Activated T-cell treated with anti-CD3 and anti-CD28 coated beads, Interleukin-2, amount 50 U/mL, for 48 hours (primary cell): ENCODE measurements at places on chromosomes 6 and 20.

DNA sequence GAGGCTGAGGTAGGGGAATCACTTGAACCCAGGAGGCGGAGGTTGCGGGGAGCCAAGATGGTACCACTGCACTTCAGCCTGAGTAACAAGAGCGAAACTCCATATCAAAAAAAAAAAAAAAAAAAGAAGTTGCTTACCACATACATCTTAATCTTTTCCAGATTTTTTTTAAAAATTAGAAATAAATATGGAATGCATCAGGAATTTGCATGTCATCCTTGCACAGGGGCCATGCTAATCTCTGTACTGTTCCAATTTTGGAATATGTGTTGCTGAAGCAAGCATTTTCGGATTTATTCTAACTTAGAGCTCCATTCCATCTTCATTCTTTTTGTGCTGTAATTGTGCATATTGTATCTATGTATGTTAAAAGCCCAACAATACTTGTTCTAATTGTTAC is 62.5 kb downstream of the TRPC4AP start:
- DNase-seq, result no peak

GRCh38 chr6:33817489-33817888 is 13.7 kb upstream of the MLN start:
- no peak for DNase-seq

DNA sequence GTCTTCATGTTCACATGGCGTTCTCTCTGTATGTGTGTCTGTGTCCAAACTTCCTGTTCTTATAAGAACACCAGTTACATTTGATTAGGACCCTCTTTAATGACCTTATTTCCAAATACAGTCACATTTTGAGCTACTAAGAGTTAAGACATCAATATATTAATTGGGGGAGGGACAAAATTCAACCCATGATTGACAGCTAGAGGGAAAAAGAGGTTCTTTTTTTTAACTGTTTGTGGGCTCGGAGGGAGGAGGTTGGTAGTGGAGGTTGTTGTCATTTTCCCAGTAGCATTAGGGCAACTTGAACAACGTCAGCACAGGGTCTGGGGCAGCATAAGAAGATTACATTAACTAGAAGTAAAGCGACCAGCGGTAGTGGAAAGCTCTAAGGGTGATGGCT is 2.3 kb upstream of the GMDS start:
- DNase-seq, result no peak

DNA sequence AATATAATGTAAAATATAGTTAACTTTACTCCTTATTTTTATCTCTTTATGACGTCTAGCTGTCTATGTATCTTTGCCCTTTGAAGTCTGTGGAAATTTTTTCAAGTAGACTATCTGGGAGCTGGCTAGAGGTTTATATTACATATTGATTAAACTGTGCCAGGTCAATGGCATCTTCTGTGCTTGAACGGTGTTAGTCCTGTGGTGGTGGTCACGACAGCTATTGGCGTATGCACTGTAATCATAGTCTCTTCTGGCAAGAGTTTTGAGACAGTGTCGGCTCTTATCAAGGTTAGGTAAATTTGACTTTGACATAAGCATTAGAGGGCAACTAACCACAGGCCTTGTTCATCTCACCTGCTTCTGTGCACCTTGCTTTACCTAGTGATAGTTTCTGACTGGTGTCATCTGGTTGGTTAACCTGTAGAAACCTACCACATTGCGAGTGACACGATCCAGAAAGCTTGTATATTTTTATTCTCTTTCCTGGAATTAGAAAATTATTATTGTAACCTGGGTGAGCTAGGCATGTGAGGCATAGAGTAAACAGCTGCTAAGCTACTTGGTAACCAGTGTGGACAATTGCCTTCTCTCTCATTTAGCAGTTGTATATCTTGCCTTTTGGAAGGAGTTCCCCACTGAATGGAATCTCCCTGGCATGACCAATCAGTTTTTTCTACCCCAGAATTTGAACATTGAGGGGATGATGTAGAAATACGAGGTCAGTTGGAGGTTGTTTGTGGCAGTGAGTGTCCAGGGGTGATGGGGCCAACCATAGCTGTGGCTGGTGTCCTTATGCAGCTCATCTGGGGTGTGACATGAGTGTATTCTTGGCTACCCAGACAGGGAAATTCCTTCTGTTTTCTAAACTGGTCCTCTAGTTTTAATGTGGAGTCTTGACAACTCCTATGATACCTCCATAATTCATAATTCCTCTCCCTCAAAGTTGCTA is 45.9 kb downstream of the SH3BGRL2 start:
- DNase-seq, result no peak

DNA sequence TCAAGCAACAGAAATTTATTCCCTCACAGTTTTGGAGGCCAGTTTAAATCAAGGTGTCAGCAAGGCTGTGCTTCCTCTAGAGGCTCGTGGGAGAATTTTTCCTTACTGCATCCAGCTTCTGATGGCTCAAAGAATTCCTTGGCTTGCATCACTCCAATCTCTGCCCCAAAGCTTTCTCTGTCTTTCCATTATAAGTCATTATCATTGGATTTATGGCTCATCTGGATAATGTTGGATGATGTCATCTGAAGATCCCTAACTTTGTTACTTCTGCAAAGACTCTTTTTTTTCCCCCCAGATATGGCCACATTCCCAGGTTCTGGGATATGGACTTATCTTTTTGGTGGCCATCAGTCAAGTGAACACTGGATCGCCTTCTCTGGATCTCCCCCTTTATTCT is 146.3 kb upstream of the B3GAT2 start:
- no peak for DNase-seq

DNA sequence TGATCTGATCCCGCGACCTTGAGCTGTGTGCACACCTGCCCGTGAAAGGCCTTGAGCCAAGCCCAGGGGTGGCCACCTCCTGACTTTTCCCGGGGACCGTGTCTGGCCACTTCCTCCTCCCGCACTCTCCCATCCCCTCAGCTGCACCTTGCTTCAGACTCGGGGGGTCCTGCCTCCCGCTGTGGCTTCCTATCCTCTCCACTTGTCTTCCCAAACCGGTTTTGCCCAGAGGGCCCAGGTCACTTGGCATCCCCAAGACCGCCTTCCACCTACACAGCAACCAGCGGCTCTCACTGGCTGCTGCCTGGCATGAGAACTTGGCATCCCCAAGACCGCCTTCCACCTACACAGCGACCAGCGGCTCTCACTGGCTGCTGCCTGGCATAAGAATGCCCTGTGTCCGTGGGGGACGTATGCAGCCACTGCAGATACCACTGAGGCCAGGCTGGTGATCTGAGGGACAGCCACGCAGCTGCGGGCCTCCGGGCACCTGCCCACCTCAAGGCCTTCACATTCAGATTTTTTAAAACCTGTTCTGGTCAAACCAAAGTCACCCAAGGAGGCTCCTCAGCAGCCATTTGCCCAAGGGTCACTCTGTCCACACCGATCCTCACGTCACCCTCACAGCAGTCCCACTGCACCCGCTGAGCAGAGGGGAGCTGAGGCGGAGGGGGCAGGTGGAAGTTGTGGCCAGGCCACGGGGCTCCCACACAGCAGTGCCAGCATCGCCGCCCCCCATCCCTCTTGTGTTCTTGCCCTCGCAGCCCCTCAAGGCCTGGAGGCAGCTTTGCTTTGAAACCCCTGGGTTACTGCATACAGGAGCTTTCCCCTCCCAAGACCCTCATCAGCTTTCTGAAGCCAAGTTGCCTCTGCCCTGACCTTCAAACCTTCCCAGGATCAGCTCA is 245.5 kb downstream of the TAF4 start:
- DNase-seq, result no peak

DNA sequence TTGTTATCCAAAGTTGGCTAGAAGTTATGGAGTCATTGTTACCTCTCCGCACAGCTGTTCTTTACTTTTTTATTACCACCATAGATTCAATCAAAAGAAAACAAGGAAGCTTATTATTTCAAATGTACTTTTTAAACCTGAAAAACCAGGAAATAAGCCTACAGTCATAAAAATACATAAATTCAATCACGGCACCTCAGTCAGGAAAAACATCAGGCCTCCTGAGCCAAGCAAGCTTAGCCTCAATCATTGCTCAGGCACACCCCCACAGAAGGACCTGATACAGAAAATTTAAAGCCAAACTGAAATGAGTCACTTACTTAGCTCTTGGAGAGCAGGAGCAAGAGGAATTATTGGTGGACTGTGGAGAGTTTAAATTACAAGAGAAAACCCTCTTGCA is 44.3 kb downstream of the MARCKS start:
- DNase-seq, result no peak

DNA sequence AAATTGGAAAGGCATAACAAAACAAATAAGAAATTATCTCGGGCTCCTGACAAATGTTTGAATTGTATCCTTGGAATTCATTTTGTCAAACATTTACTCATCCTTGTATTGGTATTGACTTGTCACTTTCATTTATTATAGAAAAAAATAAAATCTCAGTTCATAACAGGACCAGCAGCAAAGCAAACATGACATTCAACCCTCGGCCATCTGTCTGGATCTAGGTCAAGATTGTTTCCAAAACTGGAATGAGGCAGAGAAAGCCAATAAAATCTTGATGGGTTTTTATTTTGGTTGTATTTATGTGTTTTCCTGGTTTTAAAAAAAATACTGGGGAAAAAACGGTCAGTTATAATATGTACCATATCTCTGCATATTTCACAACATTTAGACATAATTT is 42.9 kb upstream of the FABP7 start:
- DNase-seq, result no peak

- DNase-seq, result peak; percentile 12
Measured at GRCh38 chr6:158666628-158667359, 16.9 kb downstream of the SYTL3 start.

DNA sequence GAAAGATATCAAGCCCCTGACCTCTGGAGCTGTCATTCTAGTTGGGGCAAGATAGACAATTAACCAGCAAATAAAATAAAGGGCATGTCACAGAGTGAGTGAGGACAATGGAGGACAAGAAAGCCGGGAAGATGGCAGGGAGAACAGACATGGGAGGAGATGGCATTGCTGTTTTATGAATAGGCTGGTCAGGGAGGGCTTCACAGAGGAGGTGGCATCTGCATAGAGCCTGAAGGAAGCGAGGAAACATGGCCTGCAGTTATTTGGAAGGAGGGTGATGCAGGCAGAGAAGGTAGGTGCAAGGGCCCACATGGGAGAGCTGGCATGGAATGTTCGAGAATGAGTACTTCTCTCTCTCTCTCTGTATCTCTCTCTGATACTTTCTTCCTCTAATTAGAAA is 63.7 kb downstream of the EFCAB8 start:
- DNase-seq, result no peak

DNA sequence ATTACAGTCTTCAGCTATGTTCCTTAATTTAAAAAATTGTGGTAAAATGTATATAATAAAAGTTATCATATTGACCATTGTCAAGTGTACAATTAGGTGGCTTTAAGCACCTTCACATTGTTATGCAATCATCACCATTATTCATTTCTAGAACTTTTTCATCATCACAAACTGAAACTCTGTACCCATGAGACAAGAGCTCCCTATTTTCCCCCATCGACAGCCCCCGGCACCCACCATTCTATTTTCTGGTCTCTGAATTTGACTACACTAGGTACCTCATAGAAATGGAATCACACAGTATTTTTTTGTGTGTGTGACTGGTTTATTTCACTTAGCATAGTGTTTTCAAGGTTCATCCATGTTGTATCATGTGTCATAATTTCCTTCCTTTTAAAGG is 39.7 kb upstream of the FYN start:
- DNase-seq, result no peak

DNA sequence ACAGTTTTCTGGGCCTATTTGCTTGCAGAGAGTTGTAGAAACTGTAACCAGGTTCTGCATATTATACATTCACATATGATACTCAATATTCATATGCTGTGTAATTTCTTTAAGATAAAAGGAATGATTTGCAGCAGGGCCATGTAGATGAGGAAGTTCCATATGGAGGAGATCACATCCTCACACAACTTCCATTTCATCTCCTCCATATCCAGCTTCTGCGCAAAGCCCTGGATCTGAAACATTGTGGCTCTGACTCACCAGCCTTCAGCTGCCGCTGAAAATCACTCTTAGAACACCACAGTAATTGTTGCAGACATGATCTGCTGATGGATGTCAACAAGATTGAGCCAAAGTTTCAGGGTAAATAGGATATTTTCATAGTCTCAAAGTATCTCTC is 57.7 kb downstream of the PXDC1 start:
- DNase-seq, result no peak
